Activated T-cell treated with anti-CD3 and anti-CD28 coated beads, Interleukin-2, amount 50 U/mL, for 72 hours (primary cell): ENCODE measurements at places on chromosomes 1 and 21.

- no peak for DNase-seq
These were observed 259.6 kb upstream of the PLD5 start for GRCh38 chr1:242784084-242784483.

DNA sequence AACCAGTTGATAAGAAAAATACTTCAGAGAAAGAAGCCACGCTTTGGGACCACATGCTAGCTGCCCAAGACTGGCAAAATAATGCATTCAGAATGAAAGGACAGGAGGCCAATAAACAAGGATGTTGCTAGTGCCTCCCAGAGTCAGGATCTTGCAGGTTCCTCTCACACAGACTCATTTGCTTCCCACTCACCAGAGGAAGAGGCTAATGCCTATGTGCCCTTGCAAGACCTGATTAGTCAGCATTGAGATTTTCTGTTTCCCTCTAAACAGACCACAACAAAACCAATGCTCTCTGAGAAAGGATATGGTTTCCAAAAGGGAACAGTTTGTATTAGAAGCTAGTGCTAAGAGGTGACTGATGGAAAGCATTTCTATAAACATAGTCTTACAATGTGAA, 85.7 kb downstream of the NRDC start:
- peak; percentile 5 for DNase-seq

- DNase-seq, result no peak
These were observed 8.3 kb upstream of the ZBTB40 start for GRCh38 chr1:22443332-22443731.

GRCh38 chr1:159436469-159436868, 3.1 kb upstream of the OR10J1 start:
- no peak for DNase-seq

GRCh38 chr21:30227633-30228404, 11.9 kb upstream of the CLDN8 start:
- no peak for DNase-seq

DNA sequence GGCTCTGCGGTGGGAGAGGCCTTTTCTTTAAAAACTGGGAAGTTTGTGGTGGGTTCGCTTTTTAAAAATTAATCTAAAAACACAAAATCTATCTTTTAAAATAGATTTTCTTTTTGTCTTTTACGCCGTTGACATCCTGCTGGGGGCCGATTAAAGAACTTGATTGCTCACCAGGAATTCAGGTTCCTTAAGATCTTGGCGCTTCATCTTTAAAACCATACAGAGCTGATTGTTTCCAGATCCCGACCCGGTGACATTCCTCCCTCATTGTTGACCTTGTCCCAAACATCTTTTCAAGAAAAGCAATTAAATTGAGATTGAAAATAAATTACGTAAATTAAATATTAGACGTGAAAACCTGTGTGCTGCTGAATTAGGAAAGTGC, 546 bp upstream of the ZNF697 start:
- no peak for DNase-seq

- no peak for DNase-seq
These were observed 76.6 kb downstream of the RAB3GAP2 start for GRCh38 chr1:220195701-220196100.

GRCh38 chr1:224707843-224708725, 92.0 kb downstream of the CNIH3 start:
- DNase-seq, result no peak

- no peak for DNase-seq
These were observed 242.5 kb upstream of the VAMP3 start for GRCh38 chr1:7528386-7529198.

DNA sequence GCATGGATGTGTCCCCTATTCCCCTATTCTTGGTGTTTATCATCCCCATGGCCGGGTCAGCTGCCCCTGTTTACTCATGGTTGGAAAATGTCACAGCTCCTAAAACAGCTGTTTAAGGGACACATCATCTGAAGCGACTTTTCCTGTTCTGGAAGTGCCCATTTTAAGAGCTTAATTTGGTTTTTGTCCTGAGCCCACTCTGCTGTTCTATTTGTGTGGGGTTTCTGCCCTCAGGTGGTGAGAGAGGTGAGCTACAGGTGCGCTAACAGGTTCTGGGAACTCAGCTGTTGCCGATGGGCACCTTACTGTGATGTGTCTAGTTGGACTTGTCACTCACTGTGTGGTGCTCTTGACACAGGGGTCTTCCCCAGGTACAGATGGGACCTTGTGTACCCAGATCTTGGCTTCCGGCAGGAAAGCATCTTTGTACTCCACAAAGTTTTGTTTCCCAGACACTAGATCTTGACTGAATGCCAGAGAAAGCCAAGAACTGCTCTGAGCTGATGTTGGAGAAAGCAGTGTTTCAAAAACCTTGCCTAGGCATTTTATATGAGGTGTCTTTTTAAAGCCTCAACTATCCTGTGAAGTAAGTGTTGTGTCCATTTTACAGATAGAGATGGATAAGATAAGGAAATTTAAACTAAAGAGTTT, 59.0 kb upstream of the CD1D start:
- DNase-seq, result peak; percentile 35

DNA sequence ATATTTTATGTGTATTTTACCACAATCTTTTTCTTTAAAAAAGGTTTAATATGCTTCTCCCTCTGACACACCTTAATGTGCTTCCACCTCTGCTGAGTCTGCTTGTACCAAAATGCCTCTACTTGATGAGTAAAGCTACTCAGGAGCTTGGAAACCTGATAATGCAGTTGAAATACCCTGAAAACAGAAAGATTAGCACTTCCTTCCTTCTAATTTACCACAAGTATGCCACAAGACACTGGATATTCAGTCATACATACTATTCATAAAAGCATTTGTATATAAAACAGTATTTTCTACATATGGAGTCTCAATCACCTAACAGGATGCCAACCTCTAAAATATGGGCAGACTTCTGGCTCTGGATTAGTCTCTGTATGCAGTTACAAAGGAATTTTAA, 55.0 kb downstream of the SLC35D1 start:
- no peak for DNase-seq

DNA sequence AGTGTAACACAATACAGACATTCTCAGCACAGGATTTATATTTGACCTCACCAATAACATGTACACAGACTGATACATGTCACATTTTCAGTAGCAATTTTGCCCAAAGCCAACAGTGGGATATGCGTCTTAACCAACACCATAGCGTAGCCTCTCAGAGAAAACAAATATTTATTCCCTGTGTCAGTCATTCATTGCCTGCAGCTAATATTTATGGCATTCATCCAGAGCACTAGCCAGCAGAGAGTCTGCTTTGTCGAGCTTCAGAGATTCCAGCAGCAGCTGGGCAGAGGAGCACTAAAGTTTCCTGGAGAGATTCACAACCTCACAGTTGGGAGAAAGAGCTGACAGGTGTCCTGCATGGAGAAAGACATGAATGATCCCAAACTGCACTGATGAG, 400.7 kb upstream of the DAB1 start:
- no peak for DNase-seq
